ENCODE measurements at places on chromosomes 13 and 19. TPM values are rescaled to one million over a fixed set of nuclear protein-coding genes. Genes with fewer than 3 reads are reported as not detected.

DNA sequence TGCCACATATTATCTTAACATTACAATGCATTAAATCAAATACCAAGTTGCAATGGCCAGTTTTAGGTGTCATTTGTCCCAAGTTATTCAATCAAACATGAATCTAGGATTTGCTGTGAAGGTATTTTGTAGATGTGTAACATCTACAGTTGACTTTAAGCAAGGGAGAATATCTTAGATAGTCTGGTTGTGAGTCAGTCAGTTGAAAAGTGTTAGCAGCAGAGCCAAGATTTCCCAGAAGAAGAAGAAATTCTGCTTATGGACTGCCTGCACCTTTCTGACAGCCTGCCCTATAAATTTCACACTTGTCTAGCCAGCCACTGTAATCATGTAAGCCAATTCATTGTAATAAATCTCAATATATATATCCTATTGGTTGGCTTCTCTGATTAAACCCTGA lies 41.3 kb upstream of the INTS6 start:
- no peaks in the 10 kb centered on the region for H3K36me3 ChIP-seq
- DNase-seq, result no peak
- no peaks in the 10 kb centered on the region for H3K4me1 ChIP-seq
- H3K27me3 ChIP-seq, result no peaks in the 10 kb centered on the region

Gene CYP2F1
- not detected for total RNA-seq

GRCh38 chr13:69291292-69291906 lies 816.2 kb upstream of the ATXN8OS start:
- no peaks in the 10 kb centered on the region for H3K27me3 ChIP-seq
- H3K4me3 ChIP-seq, result no peak overlapping the region
- no peak overlapping the region for H3K27ac ChIP-seq
- no peak for DNase-seq
- no peaks in the 10 kb centered on the region for H3K4me1 ChIP-seq
- H3K36me3 ChIP-seq, result no peaks in the 10 kb centered on the region

Gene ERFL
- 1.3 TPM for total RNA-seq

GRCh38 chr13:63433546-63434150 lies 2018.0 kb upstream of the PCDH20 start:
- H3K27me3 ChIP-seq, result no peaks in the 10 kb centered on the region
- no peaks in the 10 kb centered on the region for H3K36me3 ChIP-seq
- no peak for DNase-seq
- H3K4me3 ChIP-seq, result no peak overlapping the region
- H3K4me1 ChIP-seq, result no peaks in the 10 kb centered on the region

Gene IGFL3
- total RNA-seq, result not detected

GRCh38 chr13:29315847-29316246 lies 279.6 kb downstream of the SLC7A1 start:
- H3K4me3 ChIP-seq, result no peak overlapping the region
- no peaks in the 10 kb centered on the region for H3K36me3 ChIP-seq
- H3K4me1 ChIP-seq, result no peaks in the 10 kb centered on the region
- DNase-seq, result peak; percentile 7
- H3K27me3 ChIP-seq, result no peaks in the 10 kb centered on the region

- H3K27ac ChIP-seq, result peak overlapping the region; percentile 99
- peak overlapping the region; percentile 79 for H3K4me3 ChIP-seq
- H3K27me3 ChIP-seq, result no peaks in the 10 kb centered on the region
- no peak for DNase-seq
- H3K36me3 ChIP-seq, result no peaks in the 10 kb centered on the region
These were observed 257.5 kb upstream of the STARD13 start for GRCh38 chr13:33543089-33543459.

DNA sequence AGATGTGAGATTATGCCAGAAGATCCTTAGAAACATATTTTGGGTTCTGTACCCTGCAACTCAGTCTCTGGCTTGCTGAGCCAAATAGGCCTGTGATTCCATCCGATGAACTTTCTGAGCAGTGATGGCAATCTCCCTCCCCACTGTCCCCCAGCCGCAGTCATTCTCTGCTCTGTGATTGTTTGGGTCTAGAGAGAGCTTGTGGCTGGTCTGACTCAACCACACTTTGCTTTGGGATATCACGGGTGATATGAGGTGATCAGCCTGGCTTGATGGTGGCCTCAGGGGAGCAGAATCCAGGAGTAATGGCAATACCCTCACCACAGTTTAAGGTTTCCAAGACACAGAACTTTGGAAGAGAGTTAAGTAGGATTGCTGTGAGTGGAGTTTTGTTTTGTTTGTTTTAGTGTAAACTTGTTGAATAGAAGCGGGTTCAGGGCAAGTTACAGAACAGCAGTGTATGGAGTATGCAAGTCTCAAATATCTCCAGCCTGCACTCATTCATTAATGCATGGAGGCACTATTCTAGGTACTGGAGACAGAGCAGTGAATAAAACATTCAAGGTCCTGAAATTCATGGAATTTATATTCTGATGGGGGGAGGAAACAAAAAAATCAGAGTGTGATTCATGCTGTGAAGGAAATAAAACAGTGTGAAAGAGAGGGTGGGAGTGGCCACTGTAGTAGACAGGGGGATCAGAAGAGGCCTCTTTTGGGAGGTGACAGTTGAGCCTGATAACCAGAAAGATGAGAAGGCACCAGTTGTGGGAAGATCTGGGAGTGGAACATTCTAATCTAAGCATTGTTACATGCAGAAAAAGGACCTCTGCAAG lies 5.3 kb downstream of the SAMD4B start:
- no peaks in the 10 kb centered on the region for H3K27me3 ChIP-seq
- no peak for DNase-seq
- H3K36me3 ChIP-seq, result peaks cover 14% of the 10 kb centered on the region
- H3K27ac ChIP-seq, result peak overlapping the region; percentile 56
- H3K4me1 ChIP-seq, result peaks cover 75% of the 10 kb centered on the region
- no peak overlapping the region for H3K4me3 ChIP-seq

GRCh38 chr13:45928843-45929242 lies 77.3 kb upstream of the SIAH3 start:
- no peak overlapping the region for H3K4me3 ChIP-seq
- H3K36me3 ChIP-seq, result no peaks in the 10 kb centered on the region
- H3K27me3 ChIP-seq, result no peaks in the 10 kb centered on the region

DNA sequence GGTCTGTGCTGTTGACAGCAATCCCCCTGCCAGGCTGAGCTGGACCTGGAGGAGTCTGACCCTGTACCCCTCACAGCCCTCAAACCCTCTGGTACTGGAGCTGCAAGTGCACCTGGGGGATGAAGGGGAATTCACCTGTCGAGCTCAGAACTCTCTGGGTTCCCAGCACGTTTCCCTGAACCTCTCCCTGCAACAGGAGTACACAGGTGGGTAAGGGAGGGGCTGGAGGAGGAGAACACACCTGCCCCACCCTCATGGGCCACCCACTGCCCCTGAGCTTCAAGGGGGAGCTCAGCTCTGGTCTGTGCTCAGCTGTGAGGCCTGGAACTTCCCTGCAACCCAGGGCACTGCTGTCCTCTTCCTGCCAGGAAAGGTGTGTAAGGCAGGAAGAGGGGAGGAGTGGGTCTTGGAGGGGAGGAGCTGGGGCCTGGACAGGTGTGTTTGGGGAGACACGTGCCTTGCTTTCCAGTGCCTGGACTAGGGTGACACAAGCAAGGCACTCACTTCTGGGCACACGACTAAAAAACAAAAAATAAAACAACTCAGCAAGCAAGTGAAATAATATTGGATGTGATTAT lies 3.9 kb downstream of the SIGLEC7 start:
- no peak overlapping the region for H3K4me3 ChIP-seq
- no peak overlapping the region for H3K27ac ChIP-seq
- no peaks in the 10 kb centered on the region for H3K27me3 ChIP-seq
- peaks cover 3% of the 10 kb centered on the region for H3K4me1 ChIP-seq

DNA sequence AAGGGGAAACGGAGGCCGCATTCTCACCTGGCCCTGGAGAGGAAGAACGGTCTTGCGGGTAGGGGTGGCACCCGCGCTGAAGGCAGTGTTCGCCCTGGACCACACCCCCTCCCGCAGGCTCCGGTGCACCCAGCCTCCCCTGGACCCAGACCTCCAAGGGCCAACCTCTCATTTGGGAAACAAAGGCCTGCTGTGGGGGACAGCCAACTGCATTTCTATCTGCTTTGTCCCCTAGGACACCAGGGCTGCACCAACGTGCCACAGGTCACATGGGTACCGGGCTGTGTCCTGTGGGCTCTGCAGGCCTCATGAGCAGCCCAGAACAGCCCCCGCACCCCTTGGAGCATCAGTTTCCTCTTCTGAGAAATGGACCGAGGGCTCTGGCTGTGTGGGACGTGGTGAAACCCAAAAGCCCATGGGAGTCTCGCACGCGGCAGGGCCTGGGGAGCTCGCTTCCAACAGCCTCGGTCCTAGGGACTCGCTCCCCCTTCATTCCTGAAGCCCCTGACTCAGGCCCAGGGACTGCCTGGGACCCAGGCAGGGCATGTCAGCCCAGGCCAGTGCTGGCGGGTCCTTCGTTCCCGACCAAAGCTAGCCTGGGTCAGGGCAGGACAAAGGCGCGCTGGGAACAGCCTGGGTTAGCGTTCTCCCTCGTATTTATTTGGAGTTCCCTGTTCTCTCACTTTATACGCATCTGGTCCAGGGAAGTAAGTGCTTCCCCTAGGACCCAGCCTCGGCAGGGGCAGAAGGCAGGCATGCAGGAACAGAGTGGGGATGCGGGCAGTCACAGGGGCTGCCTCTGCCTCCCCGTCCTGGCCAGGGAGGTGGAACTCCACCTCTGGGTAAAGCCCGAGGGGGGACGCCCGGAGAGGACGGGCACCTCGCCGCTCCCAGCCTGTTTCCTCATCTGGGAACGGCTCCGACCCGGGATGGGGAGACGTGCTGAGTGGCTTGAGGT lies 4.6 kb downstream of the TCF3 start:
- H3K4me3 ChIP-seq, result no peak overlapping the region
- no peak for DNase-seq
- H3K4me1 ChIP-seq, result peaks cover 19% of the 10 kb centered on the region
- H3K36me3 ChIP-seq, result peaks cover 5% of the 10 kb centered on the region
- no peak overlapping the region for H3K27ac ChIP-seq

Gene C19orf33
- not detected for total RNA-seq

DNA sequence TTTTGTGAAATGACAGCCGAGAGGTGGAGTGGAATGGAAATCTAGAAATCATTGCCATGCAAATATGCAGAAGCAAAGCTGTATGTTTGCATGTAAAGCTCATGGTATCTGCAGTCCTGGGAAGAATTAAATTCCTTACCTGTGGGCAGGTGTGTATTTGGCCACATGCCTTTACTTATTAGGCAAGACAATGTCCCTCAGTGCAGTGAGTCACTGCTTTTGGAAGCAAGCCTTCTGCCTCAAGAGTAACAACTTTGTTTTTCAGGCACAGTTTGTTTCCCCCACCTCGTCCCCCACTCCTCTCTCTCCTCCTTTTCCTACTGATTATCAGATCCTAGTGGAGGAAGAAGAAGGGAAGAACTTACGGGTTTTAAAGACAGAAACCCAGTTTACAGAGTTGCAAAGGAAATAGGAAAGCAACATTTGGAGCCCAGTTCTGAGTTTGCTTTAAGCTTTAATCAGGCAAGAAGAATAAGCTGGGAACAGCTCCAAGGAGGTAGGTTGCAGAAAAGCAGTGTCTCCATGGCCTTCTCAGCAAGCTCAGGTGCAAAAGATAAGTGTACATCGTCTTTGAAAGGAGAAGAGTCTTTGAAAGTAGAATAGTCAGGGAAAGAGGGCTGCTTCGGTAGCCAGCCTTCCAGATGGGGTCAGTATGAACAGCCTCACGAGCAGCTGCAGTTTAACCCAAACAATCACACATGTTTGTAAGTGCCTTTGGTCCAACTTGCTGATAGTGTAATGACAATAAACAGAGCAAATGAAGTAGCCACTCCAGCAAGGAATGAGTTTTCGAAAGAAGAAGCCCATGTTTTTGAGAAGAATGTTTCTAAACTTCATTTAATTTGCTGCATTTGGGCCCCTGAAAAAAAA lies 190.1 kb downstream of the KLF5 start:
- no peaks in the 10 kb centered on the region for H3K36me3 ChIP-seq
- no peaks in the 10 kb centered on the region for H3K27me3 ChIP-seq
- H3K4me3 ChIP-seq, result no peak overlapping the region

Gene CEACAM1
- total RNA-seq, result 3.1 TPM

DNA sequence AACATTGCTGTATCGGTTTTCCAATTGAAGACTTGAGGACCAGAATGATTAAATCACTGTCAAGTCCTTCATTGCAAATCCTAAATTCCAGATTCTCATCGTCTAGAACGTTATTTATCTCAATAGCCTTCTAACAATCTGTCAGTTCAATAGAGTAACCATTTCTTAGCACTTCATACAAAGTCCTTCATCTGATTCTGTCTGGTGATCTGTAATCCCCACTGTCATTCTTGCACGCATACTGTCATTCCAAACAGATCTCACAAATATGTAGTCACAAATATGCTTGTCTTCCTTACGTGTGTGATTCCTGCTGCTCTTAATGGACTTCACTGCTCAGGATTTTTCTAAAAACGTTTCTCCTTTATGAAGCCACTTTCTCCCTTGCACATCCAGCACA lies 1197.5 kb downstream of the EFNB2 start:
- no peaks in the 10 kb centered on the region for H3K4me1 ChIP-seq
- H3K27me3 ChIP-seq, result peaks cover 3% of the 10 kb centered on the region
- no peak for DNase-seq
- no peak overlapping the region for H3K27ac ChIP-seq
- H3K36me3 ChIP-seq, result no peaks in the 10 kb centered on the region
- H3K4me3 ChIP-seq, result no peak overlapping the region

- no peaks in the 10 kb centered on the region for H3K4me1 ChIP-seq
- H3K4me3 ChIP-seq, result no peak overlapping the region
- no peak overlapping the region for H3K27ac ChIP-seq
- no peaks in the 10 kb centered on the region for H3K27me3 ChIP-seq
These were observed 159.2 kb downstream of the TNFSF13B start for GRCh38 chr13:108428691-108429090.

Gene CEACAM3
- total RNA-seq, result not detected

DNA sequence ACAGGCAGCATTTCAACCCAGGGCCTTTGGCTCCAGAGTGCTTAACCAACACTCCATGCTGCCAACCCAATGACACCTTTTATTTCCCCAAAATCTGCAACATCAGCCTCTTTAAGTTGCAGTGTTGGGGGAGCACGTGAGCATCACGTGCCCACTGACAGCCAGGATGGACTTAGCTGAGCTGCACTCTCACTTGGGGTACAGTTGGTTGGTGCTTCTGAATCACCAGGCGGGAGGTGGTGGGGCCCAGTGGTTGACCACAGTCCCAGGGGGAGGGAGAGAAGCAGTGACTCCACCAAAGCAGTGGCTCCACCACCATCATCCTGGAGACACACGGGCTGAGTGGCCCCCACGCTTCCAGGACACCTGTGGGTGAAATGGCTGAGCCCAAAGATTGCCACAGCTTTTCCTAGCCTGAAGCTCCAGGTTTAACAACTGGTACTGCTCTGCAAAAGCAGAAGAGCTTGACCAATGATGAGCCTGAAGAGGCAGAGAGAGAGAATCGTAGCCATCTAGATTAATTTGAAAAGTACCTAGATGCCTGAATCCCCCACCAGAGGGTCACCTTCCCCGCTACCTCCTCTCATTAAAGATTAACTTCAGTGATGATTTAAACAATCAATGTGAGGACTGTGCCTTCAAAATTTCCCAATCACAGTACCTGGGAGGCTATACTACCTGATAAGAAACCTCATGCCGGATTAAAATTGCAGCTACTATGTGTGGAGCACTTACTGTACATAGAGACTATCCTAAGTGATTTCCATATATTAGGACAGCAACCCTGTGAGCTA lies 193.8 kb downstream of the FOXO1 start:
- H3K4me3 ChIP-seq, result no peak overlapping the region
- H3K27ac ChIP-seq, result no peak overlapping the region
- H3K4me1 ChIP-seq, result peaks cover 8% of the 10 kb centered on the region
- peaks cover 1% of the 10 kb centered on the region for H3K36me3 ChIP-seq
- no peak for DNase-seq
- H3K27me3 ChIP-seq, result no peaks in the 10 kb centered on the region

GRCh38 chr19:1447504-1447903 lies 2.4 kb upstream of the APC2 start:
- no peak overlapping the region for H3K4me3 ChIP-seq
- no peak for DNase-seq
- H3K27ac ChIP-seq, result no peak overlapping the region
- peaks cover 3% of the 10 kb centered on the region for H3K36me3 ChIP-seq
- H3K4me1 ChIP-seq, result peaks cover 10% of the 10 kb centered on the region

Data from activated naive CD4-positive, alpha-beta T cell treated with anti-CD3 and anti-CD28 coated beads for 36 hours (primary cell).